Activated T-cell treated with anti-CD3 and anti-CD28 coated beads, Interleukin-2, amount 50 U/mL, for 72 hours (primary cell): ENCODE measurements at places on chromosomes 5 and 9. TPM values are rescaled to one million over a fixed set of nuclear protein-coding genes. Genes with fewer than 3 reads are reported as not detected.

GRCh38 chr5:141692919-141693725 is 11.1 kb upstream of the ARAP3 start:
- DNase-seq: peak; percentile 78

DNA sequence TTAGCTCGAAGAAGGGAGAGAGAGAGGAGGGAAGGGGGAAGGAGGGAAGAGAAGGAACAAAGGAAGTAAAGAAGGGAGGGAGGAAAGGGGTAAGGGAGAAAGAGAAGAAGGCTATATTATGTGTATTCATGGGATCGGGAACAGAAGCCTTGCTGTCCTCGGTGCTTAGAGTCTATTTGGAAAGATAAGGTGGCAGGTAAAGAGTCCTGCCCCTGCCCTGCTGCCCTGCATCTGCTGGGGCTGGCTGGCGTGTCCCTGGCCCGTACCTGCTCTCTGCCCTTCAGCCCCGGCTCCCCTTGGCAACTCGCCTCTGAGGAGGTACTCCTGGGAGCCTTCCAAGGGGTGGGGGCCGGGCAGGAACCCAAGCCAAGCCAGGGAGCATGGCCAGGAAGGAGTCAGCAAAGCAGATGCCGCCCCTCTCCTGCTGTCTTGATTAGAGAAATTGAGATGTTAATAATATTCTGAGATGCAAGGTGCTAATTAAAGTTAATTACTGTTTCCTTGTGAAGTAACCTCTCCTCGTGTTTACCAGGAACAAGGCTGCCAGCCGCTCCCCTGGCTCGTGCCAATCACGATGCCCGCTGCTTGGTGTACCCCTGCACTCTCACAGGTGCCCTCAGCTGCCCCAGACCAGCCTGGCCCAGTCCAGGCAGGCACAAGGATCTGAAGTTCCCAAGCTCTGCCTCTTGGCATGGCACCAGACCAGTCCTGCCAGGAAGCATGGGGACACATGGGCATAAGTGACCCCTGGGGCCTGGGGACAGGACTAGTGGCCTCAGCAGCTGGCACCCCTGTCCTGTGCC is 36.6 kb downstream of the PCDH1 start:
- no peak for DNase-seq

GRCh38 chr5:109668237-109668636 is 21.5 kb upstream of the MAN2A1 start:
- no peak for DNase-seq

GRCh38 chr9:93451849-93452709 is 594 bp downstream of the FAM120A start:
- peak; percentile 65 for DNase-seq

TOR4A gene
- 8.3 TPM for total RNA-seq

GRCh38 chr5:6488021-6488420 is 39.4 kb downstream of the UBE2QL1 start:
- DNase-seq: no peak

DMRT3 gene
- total RNA-seq: not detected

GRCh38 chr5:10118150-10118549 is 131.5 kb downstream of the ATPSCKMT start:
- DNase-seq: no peak

SMIM32 gene
- not detected for total RNA-seq

DNA sequence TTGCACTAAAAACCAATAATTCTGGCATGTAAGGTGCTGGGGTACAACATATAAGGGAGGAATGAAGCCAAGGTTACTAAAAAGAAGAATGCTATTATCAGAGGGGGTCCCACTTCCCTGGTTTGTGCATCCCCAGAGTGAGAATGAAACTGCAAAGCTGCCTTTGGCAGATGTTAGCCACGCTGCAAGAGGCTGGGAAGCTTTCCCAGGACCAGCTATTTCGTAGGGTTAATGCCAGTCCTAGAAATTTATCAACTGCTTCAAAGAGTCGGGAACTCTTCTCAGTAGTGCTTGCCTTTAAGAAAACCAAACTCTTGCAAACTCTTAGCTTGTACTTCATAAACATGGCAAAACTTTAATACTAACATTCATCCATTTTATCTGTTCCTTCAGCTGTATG is 87.5 kb upstream of the NR5A1 start:
- DNase-seq: no peak

GRCh38 chr5:67934976-67935375 is 280.6 kb upstream of the PIK3R1 start:
- no peak for DNase-seq

DNA sequence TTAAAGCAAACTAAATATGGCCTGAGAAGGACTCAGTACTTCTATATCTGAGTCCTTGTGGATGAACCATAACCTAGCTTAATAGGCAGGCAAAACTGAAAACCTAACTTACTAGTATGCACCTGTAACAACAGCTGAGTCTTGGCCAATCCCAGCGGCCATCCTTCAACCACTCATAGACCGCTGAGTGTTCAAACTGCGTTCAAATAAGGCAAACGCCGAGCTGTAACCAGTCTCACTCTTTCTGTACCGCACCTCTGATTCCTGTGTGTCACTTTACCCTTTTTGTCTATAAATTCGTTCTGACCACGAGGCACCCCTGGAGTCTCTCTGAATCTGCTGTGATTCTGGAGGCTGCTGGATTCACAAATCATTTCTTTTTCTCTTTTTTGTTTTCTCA is 170.5 kb downstream of the COL23A1 start:
- no peak for DNase-seq

- DNase-seq: no peak
Observed at GRCh38 chr9:19939734-19940278, 151.0 kb upstream of the SLC24A2 start.

DNA sequence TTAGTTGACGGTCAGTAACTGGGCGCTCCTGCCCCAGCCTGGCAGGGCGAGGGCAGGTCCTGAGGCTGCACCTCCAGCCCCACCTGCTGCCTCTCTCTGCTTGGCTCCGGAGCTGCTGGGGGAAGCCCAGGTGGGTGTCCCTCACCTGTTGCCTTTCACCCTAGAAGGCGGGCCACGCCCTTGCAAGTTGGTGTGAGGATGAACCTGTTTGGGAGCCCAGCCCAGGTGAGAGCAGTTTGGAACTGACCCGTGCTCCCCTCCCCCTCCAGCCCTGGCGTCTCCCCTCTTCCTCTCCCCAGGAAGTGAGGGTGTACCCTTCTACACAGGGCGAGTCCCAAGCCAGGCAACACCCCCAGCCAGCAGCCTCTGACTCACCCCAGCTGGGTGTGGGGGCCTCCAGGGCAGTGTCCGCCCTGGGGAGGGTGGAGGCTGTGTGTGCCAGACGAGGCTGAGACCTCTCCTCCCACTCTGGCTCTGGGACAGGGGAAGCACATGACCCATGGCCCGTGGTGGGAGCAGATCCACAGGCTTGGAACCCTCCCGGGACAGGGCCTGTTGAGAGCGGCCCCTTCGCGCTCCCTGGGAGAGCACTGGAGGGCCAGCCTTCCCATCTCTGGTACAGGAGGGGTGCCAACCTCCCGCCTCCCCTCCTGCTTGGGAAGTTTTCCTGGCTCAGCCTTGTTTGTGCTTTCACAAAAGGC is 10.4 kb downstream of the LRRC8A start:
- DNase-seq: peak; percentile 25
